ENCODE measurements at places on chromosomes 6 and 20.
A peak's percentile ranks its signal among the peaks of the same experiment; 100 is the strongest.

DNA sequence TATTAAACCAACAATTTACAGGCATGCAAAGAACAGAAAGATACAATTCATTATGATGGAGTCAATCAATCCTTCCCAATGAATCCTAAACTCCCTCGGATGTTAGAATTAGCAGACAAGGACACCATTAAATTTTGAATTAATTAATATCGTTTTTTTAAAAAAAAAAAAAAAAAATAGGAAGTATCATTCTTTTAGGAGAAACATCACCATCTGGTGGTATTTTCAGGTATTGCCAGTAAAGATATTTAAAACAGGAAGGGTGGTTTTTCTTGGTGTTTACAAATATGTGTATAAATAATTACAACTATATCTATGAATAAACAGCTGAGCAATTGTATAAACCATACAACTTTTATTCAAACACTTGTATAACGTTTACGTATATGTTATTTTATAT lies 564.4 kb downstream of the HAO1 start:
- no peak for DNase-seq

GRCh38 chr6:44024574-44025219 lies 102.6 kb downstream of the MRPL14 start:
- DNase-seq = no peak

GRCh38 chr6:26250698-26251044 lies 114.3 kb upstream of the BTN3A2 start:
- DNase-seq = peak; percentile 93

GRCh38 chr6:67353861-67354260 lies 1281.2 kb upstream of the ADGRB3 start:
- no peak for DNase-seq

DNA sequence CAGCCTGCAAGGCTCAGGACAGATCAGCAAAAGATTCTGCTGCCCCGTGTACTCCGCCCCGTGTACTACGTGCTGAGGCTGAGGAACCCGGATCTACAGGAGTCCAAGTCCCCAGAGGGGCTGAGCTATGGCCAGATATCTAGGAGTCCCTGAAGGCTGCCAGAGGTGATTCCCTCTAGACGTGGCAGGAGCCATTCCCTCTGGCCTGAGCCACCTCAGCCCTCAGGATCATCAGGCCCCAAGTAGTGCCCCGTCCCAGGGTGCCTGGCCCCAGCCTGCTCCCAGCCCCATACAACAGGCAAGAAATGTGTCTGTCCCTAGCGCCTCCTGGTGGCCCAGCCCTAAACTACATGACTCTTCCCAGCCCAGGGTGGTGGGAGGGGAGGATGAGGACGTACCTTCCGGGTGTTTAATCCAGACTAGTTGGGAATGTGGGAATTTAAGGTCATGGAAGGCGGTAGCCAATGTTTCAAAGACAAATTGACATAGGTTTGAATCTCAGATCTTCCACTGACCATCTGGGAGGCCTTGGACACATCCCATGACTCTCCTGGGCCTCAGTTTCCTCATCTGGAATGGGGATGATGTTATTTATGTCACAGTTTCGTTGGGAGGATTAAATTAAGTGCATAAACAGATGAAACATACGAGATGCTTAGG lies 49.4 kb upstream of the PTPN1 start:
- peak; percentile 41 for DNase-seq
